ENCODE measurements at places on chromosomes 11 and 22.

GRCh38 chr11:7485186-7486097 is at the start of gene OLFML1:
TSS of gene OLFML1 (plus strand) at chr11:7485506. CDS start at chr11:7485876, 370 bp downstream.
- DNase-seq: no peak

DNA sequence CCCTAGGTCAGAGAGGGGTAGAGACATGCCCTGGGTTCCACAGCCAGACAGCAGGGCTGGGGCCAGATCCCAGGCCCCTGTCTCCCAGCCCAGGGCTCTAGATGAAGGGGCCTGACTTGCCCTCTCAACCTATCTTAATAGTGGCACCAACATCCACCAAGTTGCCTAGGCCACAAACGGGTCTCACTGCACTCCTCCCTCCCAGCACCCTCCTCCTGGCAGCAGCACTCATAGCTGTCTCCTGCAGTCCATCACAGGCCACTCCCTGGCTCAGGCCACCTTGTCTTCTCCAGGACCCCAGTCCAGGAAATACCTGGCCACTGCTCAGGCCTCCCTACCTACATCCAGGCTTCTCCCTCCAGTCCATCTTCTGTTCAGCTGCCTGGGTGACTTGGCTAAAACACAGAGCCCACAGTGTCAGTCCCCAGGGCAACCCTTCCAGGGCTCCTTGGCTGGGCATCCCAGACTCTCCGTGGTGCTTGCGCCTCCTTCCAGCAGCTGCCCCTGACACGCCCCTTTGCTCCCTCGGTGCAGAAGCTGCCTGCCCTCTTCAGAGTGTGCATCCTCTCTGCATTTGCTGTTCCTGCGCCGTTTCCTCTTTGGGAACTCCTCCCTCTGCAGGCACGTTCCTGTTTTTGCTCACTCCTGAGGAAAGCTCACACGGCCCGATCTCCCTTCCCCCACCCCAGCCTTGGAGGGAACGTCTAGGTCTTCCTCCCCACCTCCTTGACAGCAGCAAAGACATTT is 40.5 kb downstream of the LRRC32 start:
- no peak for DNase-seq

- DNase-seq: no peak
Observed at GRCh38 chr22:37753746-37754145, 54.0 kb upstream of the GCAT start.

DNA sequence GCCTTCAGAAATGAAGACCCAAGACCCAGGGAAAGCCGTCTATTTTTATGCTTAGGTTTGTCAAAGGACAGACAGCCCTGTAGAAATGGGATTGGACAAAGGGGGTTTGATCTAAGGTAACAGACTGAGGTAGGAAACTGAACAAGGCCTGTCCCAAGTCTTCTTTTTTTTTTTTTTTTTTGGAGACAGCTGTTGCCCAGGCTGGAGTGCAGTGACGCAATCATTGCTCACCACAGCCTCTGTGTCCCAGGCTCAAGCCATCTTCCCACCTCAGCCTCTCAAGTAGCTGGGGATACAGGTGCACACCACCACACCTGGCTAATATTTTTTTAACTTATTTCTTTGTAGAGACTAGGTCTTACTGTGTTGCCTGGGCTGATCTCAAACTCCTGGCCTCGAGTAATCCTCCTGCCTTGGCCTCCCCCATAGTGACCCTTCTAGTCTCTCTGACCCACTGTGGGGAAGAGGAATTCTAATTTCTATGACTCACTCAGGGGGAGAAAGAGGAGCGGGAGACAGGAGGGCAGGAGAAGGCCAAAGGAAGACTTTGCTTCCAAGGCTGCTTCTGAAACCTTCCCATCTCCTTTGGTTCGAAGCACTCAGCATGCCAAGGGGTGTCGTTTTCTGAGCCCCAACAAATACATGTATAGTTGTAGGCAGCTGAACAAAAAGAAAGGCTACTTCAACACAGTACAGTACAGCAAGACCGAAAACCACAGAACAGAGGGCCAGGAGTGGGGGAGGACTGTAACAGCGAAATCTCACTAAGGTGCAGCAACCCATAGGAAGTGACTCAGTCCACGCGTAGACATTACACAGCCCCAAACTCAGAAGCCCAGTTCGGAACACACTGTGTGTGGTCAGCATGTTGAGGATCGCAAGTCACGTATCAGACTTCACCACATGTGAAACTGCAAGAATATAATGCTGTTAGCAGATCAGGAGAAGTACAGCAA is 872 bp downstream of the TMA7B start:
- DNase-seq: no peak

GRCh38 chr22:32079130-32080089 is 36.3 kb downstream of the SLC5A1 start:
- DNase-seq: no peak
